ENCODE measurements at places on chromosomes 2 and 18.

DNA sequence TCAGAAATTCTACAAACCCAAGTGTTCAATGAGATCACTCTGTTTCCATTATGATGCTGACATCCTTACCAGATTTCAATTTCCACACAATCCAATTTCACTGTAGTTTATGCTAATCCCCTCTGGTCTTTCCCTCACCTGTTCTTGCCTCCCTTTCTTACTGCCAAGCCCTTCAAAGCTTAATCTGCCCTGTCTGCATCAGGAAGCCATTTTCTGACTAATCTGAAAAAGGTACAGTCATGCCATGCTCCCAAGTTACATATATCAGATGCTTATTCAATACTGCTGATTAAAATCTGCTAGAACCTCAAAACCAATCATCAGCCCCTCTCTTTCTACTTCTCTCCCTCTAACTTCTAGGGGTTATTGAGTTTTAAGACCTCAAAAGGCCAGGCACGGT, 8.9 kb downstream of the KRTCAP3 start:
- DNase-seq = no peak

DNA sequence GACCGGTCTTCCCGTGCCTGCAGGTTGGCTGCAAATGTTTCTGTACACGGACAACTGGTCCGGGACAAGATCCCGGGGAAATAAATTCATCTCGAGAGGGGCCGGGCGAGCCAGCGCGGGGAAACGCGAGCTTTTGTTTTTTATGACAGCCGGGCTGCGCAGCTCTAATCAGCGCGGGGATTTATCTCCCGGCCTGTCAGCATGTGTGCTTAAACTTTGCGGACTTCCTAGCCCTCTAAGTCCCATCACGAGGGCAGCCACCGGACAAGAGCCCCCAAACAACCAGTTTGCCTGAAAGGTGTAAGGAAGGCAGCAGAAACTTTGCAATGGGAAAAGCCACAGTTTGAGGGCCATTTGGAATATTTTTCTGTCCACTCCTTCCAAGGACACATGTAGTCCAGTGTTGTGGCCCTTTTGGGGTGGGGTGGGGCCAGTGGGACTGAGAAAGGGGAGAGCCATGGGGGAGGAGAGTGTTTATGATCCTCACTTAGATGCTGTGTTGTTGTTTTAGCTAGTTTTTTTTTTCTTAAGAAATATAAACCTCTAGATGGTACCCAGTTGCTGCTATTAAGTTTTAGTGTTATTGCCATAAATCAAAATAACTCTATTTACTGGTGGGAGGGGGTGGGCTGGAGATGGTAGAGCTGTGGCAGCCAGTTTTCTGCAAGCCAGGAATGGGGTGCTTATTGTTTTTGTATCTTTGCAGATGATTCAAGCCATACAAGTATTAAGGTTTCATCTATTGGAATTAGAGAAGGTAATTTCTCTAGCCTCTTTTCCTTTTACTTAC, 6.0 kb downstream of the MEIS1 start:
- DNase-seq = no peak

GRCh38 chr18:7066965-7067555, 50.5 kb downstream of the LAMA1 start:
- DNase-seq = no peak

DNA sequence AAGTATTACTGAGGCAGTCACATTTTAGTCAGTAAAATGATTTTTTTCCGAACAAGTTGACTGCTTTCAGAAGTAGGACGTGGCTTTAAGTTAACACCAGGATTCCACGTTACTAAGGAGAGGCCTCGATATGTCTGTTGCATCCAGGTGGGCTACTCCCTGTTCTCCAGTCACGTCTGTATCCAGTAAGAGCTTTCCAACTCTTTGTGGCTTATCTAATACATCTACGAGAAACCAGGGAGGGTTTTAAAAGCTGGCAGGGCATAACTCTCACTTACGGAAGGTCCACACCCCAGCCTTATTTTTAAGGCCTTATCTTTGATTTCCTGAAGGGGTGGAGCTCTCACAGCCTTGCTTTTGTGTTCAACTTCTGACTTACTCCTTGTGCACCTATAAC, 99.2 kb downstream of the SLC8A1 start:
- no peak for DNase-seq

- no peak for DNase-seq
These were observed 833.2 kb upstream of the GYPC start for GRCh38 chr2:125822746-125823145.

- no peak for DNase-seq
These were observed 61.9 kb upstream of the HAAO start for GRCh38 chr2:42854207-42854818.

DNA sequence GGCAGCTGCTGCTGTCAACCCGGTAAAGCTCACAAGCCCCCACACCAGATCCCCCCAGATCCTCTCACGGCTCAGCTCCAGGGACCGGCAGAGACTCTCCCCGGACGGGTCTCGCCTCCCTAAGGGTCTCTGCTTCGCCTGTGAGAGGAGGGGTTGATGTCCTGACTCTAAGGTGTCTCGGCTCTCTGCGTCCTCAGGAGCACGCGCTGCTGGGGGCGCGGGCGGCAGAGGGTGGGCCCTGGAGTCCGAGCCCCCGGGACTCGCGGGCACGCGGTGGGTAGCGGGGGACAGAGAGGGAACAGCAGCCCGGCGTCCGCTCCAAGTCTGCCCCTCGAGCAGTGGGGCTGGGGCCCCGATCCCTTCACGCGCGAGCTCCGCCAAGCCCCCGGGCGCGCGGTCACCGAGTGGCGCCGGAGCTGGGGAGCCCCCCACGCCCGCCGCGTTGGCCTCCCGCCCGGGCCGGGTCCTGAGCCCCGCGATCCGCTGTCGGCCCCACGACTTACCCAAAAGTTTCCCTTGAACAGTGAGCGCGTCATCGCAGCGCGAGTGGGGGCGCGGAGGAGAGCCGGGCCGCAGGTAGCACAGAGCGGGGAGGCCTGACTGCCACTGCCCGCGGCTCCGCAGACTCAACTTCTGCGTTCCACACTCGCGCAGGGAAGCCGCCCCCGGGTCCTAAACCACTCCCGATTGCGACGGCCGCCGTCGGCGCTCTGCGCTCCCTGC, at the start of gene PSTPIP2:
PSTPIP2 (minus strand) TSS at position 608 of the 723 bp plus-strand sequence; CDS start at position 536, 72 bp downstream.
- DNase-seq = no peak
